Kidney glomerular epithelial cell (primary cell): ENCODE measurements at places on chromosomes 16 and 17.
A peak's percentile ranks its signal among the peaks of the same experiment; 100 is the strongest.

DNA sequence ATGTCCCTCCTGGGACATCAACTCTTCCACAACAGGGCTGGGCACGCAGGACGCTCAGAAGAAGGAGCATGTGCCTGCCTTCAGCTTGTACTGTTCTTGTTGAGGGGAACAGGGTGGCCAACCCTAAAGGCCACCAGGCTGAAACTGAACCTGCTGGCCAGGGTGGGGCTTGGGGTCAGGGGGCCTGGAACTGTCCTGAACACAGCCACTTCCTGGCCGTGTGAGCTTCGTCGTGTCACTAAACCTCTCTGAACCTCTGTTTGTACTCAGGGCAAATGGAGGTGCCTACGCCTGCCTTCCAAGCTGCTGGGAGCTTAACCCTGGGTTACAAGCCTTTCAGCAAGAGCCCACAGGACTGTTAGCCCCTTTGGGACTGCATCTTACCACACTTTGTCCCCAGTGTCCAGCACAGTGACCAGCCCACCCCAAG, 6.7 kb downstream of the ARHGAP27 start:
- no peak for DNase-seq

- DNase-seq = peak; percentile 70
Observed at GRCh38 chr16:31507929-31508705, at the start of gene RUSF1. RUSF1 (minus strand) TSS chr16:31508391; CDS start chr16:31508373, 18 bp downstream.

DNA sequence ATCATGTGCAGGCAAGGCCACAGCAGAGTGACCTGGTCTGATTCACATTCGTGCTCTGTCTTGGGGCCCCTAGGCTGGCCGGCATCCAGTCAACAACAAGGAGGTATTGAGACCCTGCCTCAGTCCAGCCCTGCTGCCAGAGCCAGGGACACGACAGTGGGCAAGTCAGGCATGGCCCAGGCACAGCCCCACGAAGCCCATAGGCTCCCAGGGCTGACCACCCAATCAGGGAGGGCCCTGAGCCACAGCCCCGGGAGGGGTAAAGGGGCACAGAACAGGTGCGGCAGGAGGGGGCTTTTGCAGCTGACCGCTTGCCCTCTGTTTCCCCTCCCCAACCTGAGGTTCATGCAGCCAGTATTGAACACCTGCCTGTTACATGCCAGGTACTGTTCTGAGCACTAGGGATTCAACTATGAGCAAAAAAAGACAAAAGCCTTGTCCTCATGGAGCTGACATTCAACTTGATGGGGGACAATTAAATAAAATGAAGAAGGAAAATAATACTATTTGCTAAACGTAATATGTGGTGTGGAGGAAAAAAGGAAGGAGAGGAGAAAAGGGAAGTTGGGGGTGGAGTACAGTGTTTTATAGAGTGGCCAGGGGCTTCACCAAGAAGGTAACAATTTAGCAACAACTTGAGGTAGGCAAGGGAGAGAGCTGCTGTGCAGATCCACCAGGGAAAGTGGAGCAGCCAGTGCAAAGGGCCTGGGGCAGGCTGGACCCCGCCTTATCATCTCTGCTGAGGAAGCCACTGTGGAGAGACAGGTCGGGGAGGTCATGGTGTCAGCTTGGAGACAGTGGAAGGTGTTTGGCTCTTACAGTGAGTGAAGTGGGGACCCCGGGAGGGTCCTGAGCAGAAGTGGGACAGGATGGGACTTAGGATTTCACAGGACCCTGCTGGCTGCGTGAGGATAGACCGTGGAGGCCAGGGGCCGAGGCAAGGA, 6.1 kb downstream of the DRC3 start:
- no peak for DNase-seq

DNA sequence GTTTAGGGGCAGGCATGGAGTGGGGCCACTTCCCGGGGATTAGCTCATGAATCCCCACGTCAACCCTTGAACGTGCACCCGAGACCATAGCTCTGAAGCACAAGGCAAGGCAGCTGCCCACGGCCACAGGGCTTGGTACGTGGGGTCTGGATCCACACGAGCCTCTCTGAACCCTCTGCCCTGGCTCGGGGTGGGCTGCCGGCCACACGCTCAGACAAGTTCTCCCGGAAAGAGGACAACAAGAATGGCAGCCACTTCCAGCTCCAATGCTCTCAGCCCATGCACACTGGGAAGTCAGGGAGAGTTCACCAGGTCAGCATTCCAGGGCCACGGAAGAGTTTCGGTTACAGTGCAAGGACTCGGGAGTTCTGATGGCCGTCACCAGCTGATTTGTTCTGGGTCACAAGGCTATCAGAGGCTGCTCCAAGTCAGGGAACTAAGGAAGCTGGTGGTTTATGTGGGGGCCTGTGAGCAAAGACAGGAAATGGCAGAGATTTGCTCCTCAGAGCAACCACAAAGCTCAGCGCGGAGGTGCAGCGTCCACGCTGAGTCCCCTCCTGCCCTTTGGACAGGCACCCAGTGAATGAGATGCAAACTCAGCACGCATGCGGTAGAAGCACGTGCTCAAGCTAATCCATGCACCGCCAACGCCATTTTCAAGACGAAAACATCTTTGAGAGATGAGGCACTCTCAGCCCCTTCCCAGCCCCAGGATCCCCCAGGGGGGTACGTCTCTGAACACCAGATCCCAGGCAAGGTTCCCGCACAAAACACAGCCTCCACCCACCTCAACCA, 356.4 kb downstream of the FOXL1 start:
- DNase-seq = no peak

DNA sequence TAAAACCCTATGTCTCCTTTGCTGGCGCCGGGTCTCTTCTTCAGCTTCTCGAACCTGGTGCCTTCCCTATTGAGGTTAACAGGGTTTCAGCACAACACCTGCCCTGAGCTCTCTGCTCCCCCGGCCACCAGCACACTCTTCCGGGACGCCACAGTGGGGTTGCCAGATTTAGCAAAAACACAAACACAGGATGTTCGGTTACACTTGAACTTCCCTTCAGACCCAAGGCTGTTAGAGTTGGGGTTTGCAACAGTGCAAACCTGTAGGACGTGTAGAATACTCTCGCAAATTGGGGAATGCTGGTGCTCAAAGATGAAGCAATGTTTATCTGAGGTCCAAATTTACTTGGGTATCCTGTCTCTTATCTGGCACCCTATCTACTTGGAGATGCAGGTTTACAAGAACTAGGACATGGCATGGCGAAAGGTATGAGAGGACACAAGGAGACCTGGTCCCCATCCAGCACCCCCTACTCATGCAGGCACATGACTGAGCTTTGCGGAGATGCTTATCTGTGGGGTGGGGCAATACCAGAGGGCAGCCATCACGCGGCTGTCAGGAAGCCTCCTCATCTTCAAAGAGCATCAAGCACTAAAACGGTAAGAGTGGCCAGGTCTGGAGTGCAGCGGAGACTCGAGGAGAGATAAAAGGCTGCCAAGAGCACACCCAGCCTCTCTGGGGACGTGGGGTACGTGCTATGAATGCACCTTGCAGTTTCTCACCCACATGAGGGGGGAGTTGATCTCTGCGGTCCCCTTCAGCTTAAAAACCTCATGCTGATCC, 52.8 kb downstream of the SDK2 start:
- DNase-seq = no peak

DNA sequence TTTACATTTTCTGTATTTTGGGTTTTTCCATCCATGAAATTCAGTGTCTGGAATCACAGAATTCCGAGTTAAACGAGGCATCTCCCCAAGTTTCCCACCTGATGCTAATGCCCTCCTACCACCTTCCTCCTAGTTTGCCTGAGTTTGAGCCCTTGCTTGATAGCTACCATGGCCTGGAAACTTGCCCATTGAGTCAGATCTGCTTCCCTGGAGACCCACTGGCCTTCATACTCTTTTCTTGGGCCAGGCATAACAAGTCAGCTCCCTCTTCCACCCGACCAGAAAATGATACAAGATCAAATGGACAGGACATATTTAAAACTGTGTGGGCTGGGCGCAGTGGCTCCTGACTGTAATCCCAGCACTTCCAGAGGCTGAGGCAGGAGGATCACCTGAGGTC, 10.2 kb downstream of the SETD1A start:
- DNase-seq = no peak

DNA sequence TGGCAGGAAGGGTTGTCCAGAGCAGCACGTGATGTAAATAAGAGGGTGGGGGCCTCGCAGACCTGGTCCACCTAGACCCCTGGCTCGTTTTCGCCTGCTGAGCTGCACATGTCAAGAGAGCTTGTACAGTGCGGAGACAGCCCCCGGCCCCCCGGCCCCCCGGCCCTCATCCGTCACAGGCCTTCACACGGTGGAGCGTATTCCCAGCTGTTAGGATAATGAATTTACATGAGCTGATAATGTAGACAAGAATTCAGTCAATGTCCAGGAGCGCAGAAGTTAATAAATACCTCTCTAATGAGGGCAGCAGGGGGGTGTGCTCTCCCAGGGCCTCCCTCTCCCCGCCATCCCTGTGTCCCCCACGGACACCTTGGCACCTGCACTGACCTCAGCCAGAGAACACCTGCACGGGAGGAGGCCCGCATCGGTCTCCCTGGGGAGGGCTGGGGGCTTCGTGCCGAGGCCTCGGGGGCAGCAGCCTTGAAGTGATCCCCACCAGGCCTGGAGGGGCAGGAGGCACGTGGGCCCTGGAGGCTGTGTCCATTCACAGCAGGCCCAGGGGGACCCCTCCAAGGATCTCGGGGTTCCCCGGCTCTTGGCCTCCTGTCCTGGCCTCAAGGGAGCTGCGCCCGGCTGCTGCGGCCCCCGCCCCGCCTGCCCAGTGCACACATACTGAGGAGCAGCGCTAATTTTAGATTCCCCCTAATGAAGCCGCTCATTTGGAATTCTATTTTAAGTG, 14.6 kb downstream of the GSE1 start:
- no peak for DNase-seq

DNA sequence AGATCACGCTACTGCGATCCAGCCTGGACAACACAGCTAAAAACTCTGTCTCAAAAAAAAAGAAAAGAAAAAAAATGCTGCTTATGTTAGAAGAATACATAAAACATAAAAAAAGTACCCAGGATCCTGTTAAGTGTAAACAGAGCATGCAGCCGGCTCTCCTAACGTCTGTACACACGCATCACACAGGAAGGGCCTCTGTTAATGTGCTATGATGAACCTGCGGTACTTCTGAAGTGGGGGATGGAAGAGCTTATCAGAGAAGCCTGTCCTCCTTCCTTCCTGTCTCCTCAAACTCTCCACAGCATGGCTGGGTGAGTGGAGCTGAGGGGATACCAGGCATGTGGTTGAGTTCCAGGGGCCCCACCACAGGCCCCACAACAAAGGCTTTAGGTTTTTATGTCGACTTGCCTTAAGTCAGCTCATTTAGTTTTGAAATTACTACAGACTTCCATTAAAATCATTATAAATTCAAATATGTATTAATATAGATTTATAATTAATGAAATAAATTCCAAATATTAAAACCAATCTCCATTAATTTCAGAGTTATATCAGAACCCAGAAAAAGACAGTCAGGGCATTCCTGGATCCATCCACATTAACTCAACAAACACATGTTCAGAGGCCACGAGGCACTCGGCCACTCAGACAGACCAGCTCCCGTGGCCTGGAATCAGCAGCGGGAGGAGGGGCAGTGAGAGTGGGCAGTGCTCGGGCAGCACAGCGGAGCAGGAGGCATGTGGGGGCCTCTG, 11.7 kb downstream of the CCDC57 start:
- DNase-seq = no peak

DNA sequence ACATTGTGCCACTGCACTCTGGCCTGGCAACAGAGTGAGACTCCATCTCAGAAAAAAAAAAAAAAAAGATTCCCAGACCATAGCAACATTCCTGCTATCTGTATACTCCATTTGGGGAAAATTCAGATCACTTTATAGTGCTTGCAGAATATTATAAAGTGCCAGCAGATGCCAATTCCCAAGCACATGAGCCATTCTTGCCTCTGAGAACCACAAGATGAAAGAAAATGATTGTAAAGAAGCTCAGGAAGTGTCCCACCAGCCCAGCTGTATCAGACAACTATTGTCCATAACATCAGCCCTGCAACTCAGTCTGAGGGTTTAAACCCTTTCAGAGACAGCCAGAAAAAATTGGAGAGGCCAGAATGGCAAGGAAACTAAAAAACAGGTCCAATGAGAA, 69.0 kb downstream of the HS3ST2 start:
- no peak for DNase-seq

DNA sequence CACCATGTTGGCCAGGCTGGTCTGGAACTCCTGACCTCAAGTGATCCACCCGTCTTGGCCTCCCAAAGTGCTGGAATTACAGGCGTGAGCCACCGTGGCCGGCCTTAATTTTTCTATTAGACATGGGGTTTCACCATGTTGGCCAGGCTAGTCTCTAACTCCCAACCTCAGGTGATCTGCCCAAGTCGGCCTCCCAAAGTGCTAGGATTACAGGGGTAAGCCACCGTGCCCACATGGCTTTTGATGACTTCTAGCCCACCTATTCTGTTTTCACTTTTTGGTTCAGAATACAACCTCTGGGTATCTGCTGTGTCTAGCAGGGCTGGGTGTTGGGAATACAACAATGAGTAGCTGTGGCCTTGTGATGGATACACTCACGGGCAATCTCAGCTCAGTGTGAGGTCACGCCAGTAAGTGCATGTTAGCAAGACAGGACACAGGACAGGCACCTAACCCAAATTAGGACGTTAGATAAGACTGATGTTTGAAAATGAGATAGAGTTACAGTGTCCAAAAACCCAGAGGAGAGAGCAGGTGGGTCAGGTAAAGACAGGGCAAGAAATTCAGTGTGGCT, 14.1 kb upstream of the YWHAE start:
- DNase-seq = no peak

DNA sequence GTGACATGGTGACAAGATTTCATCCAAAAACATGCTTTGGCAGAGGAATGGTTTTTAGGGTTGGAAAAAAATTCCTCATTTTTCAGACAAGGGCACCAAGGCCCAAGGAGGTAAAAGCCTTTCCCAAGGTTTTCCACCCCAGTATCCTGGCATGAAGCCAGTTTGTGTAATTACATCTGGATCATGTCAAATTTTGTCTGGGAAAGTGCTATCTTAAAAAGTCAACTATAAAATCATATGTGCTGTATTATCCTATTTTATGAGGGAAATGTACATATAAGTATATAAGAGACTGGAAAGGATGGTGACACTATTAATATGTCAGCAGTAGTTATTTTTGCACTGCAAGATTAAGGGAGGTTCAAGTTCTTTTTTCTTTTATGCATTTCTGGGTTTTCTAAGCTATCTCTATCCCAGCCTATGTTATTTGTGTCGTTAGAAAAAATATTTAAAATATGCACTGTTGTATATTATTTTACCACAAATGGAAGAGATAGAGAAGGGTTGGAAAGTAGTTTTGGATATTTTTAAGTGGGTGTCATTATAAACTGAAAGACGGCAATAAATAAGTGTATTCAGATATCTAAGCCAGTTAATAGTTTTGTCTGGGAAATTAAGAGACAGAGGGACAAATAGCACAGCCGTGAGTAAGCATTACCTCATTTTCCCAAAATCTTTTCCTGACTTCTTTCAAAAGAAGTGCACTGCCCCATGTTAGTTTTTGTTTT, 13.5 kb upstream of the FBXO47 start:
- no peak for DNase-seq

- no peak for DNase-seq
Observed at GRCh38 chr16:7027401-7027800, 305.2 kb upstream of the RBFOX1 start.
